Fibroblast of mammary gland (primary cell): ENCODE measurements at places on chromosomes 12 and 14.

GRCh38 chr12:115491511-115492250 is 785.8 kb downstream of the MED13L start:
- DNase-seq, result peak; percentile 56

- peak; percentile 80 for DNase-seq
These were observed 130.3 kb upstream of the FUT8 start for GRCh38 chr14:65281991-65282895.

DNA sequence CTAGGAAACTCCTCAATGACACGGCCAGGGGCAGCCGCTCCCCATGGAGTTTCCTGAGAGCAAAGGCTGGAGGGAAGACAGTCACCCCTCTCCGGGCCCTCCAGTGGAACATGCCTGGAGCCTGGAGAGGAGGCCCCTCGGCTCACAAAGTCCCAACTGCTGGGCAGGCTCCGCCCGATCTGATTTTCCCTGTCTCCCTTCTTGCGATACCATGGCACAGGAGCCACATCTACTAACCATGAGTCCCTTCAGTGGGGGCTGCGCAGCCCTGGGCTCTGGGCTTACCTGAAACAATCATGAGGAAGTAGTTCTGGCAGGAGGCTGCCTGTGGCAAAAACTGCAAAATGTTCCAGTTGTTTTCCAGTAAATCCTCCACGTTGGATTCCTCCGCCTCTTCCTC is 15.3 kb downstream of the P2RX2 start:
- no peak for DNase-seq

DNA sequence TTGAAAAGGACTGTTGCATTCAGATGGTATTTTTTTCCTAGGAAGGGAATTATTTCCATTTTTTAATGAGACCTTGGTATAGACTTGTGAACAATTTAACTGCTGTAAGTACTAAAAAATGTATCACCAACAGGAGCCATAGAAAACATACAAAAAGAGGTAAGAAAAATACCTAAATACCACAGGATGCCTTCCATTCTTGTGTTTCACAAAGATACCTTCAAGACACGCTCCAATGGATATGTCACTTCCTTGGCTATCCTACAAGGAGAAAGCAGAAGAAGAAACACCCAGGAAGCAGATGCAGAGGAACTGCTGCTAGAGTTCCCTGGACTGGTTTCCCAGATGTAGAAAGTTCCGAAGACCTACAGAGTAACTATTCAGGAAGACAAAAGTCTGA is 54.2 kb downstream of the PTPN21 start:
- DNase-seq, result no peak

DNA sequence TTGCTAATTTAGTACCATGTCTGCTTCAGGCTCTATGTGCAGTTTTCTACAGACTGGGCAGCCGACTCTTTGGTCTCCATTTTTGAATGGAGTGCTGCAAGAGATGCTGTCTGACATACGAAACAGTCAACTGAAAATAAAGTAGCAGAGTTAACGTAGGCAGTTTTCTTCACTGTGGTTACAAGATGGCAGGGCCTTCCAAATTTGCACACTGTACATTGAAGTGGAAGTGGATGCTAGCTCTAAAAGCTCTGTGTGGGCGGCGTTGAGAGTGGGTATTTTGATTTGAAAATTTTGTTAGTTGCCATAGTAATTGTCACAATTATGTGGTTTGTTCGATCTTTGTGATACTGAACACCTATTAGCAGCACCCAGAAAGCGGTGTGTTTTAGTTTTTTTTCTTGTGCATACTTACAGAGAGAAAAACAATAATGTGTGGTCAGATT is 154.9 kb upstream of the ATP2B1 start:
- DNase-seq, result no peak

GRCh38 chr12:30823764-30824163 is 69.0 kb upstream of the CAPRIN2 start:
- DNase-seq, result no peak
